NCI-H2081 treated with DMSO at 0.1 percent for 48 hours (cell line): ENCODE measurements at places on chromosomes 12 and 14.

- DNase-seq = no peak
Observed at GRCh38 chr12:56769868-56770267, 6.7 kb downstream of the HSD17B6 start.

- DNase-seq = no peak
Observed at GRCh38 chr12:106425061-106425702, 67.6 kb downstream of the POLR3B start.

DNA sequence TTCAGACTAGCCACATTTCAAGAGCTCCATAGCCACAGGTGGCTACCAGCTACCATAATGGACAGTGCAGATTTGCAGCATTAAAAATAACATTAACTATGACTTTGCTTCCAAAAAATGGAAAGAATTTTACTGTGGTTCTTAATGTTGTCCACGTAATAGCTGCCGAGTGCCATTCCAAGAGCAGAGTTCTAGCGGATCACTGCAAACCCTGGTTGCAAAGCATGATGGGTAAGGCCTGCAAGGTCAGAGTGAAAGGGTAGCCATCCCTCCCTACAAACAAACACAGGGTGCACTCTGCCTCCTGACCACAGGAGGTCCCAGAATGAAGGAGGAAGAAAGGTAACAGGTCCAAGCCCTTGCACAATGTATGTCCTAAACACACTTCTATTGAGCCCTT lies 157.6 kb downstream of the DPF3 start:
- no peak for DNase-seq

- DNase-seq = no peak
Observed at GRCh38 chr14:96637521-96637920, 135.3 kb downstream of the PAPOLA start.

DNA sequence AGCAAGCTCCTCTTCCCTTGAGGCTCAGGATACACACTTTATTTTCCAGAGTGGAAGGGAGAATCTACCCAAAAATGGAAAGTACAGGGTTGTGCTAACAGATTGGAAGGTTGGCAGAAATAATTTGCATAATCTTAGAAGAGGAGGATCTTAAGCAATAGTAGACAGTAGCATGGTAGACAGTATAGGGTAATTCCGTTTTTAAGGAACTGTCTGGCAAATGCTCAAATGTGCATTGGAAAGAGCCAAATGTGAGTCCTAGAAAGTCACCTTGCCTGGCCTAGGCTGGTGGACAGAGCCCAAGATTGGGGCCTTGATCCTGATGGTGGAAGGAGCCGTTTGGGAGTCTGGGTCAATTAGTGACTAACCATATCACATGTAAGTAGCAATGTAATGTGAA lies 13.1 kb upstream of the CARMIL3 start:
- DNase-seq = no peak

DNA sequence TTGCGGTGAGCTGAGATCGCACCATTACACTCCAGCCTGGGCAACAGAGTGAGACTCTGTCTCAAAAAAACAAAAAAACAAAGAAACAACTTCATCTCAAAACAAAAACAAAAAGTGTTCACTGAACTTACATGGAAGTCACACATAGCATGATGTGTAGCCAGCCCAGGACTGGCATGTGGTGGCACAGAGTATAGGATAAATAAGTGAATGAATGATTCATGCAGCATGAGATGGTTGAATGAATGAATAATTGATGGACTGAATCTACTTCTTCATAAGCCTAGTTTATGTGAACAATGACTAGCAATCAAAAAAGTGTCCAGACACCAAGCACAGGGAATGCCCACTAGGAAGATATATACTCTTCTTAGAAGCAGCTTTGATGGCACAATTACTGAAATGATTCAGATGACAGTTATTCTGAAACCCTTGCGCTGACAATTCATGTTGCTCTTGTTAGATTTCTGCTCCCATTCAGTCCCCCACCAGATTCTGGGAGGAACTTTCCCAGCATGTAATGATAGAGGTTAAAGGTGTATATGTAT lies 31.6 kb upstream of the SERPINA6 start:
- DNase-seq = no peak

DNA sequence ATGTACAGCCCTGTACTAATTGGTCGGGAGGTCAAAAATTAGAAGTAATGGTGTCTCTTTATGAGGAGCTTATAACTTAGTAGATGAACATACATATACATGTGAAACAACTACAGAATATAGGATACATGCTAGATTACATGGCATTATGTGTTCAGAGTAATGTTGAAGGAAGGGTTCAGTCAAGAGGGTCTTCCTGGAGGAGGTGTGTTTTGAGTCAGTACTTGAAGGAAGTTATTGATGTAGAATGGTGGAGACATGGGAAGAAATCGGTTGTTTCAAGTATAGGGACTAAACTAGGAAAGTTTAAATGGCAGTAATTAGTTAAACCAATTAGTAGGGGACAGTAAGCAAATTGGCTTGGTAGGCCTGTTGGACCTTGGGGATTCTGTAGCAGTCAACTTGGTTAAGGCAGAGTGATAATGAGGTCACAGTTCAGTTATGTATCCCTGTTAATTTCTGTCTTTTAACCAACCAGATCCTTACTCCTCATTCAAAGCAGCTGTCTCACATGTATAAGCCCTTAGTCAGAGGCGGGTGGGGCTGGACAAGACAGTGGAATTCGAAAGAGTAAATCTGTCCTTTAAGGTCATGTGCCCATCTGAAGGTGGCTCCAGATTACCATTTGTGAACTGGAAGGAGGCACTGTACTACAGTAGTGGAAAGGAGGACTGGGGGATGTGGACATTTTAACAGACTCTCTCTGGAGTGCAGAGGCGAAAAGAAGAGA lies 3.5 kb upstream of the ANKRD52 start:
- DNase-seq = no peak
